Activated CD8-positive, alpha-beta memory T cell treated with anti-CD3 and anti-CD28 coated beads, Interleukin-2, amount 50 U/mL, for 48 hours (primary cell): ENCODE measurements at places on chromosomes 4 and X.

DNA sequence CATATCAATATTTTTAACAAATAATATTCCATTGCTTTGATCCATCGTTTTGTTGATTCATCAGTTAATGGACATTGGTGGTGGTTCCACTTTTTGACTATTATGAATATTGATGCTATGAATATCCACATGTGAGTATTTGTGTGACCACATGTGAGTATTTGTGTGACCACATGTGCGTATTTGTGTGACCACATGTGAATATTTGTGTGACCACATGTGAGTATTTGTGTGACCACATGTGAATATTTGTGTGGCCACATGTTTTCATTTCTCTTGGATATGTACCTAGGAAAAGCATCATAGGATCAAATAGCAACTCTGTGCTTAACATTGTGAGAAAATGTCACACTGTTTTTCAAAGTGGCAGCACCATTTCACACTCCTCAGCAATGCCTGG is 433.6 kb upstream of the FRG1 start:
- no peak for DNase-seq

GRCh38 chrX:38494239-38494823 is 67.0 kb upstream of the TSPAN7 start:
- DNase-seq: no peak

- no peak for DNase-seq
Measured at GRCh38 chr4:47774079-47774478, 63.8 kb downstream of the CORIN start.

- DNase-seq: no peak
Measured at GRCh38 chrX:12903646-12904045, 2.8 kb upstream of the TLR8 start.

DNA sequence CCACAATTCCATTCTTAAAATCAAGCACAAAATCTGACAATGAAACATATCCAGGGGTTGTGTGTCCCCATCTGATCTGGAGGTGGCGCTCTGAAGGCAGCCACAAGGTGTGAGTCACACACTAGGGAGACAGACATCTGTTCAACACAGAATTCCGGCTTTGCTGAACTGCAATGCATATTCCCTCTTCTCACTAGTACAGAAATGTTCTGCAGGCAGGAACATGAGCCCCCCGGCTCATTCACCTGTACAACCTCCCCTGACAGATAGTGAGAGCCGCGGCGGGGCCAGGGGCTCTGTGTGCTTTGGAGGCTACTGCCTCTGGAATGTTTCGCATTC is 41.9 kb downstream of the WDR1 start:
- no peak for DNase-seq

GRCh38 chr4:111689731-111690130 is 455.5 kb upstream of the FAM241A start:
- no peak for DNase-seq

DNA sequence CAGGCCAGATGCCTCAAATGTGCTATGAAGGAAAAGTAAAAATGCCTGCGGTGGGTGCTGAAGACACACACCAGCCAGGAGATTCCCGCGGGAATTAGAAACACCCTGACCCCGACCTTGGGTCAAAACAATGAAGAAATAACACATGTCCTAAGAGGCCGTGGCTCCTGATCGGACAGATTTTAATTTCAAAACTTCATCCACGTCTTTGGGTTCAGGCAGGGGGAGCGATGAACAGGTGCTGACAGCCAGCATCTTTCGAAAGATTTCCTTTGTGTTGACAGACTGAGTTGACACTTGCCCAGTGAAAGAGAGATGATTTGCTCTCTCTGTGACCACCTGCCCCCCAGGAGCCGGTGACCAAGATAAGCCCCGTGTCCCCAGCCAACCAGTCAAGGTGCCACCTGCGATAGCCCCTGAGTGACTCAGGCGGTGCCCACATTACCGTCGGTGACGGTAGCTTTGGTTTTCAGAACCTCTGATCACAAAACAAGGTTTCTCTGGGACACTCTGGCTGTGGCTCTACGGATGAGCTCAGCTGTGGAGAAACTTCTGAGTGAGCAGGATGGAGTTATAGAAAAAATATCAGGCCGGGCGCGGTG is 11.0 kb upstream of the IL3RA start:
- no peak for DNase-seq

DNA sequence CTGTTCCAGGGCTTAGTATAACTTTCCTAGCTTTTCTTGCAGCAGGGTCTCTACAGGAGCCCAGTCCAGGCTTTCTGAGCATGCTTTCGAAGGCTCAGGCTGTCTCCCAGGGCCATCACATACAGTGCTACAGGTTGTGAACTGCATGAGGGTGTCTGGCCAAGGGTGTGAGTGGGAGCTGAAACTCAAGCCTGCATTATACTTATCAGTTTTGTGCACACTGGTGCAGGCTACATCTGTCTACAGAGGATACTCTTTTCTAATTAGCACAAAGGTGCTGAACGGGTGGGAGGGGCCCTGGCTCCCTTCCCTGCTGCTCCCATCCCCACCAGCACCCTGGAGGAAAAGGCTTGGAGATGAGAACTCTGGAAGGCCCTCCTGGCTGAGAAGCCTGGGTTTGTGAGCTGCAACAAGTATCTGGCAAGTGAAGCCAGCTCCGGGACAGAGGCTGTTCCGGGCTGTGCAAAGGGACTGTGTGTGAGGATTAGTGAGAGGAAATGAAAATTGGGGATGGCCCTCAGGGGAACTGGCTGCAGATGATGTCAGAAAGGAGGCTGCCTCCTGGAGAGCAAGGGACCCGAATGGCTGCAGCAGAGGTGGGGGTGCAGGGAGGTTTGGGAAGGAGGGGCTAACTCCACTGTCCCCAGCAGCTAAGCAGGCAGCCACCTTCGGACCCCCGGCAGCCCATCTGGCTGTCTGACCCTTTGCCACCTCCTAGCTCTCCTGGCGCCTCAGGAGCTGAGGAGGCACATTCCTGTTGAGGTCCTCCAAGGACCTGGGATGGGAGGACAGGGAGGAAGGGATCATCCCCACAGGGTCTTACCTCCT is 68.5 kb downstream of the EFNB1 start:
- no peak for DNase-seq

GRCh38 chr4:4555916-4556315 is 14.1 kb upstream of the STX18 start:
- no peak for DNase-seq

GRCh38 chrX:84865113-84865512 is 138.6 kb upstream of the APOOL start:
- DNase-seq: no peak

GRCh38 chr4:39976141-39976944 is 1.4 kb downstream of the PDS5A start:
- peak; percentile 78 for DNase-seq

- DNase-seq: no peak
Measured at GRCh38 chrX:8027827-8028226, 100.6 kb upstream of the PNPLA4 start.

DNA sequence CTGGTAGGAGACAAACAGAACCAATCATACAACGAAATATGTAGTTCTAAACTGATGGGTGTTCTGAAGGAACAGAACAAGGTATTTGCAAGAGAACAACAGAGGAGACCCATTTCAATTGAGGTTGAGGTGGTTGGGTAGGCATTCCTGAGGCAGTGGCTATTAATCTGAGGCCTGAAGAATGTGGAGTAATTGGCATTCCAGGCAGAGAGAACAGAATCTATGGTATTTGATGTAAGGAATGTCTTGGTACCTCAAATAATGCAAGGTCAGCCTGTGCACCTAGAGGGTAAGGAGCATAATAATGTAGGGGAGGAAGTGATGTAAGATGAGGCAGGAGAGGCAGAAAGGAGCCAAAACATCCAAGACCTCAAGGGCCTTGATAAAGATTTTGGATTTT is 109.5 kb upstream of the TEX13C start:
- no peak for DNase-seq

- DNase-seq: no peak
Measured at GRCh38 chrX:130700629-130701028, 202.4 kb downstream of the ENOX2 start.

- no peak for DNase-seq
Measured at GRCh38 chr4:94484818-94485217, 33.1 kb downstream of the PDLIM5 start.
